ENCODE measurements at places on chromosomes 6 and 20. TPM values are rescaled to one million over a fixed set of nuclear protein-coding genes. Genes with fewer than 3 reads are reported as not detected.

DNA sequence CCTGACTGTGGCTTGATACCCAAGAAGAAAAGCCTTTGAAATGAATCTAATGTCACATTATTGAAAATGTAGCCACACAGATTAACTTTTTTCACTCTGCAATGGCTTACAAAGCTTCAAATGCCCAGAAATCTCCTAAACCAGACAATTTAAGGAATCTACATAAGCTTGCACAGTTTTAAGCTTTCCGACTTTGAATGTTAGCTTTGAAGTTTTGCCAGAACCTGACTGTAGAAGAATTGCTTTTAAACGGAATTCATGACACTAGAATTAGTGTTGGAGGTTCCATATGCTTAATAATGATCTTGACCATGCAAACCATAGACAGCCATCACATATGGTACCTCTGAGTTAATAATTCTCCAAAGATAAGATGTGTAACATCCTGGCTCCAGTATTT is 798.5 kb upstream of the EPHA7 start:
- ATAC-seq, result no peak

- no peak for ATAC-seq
Observed at GRCh38 chr6:159831373-159831679, 31.2 kb downstream of the PNLDC1 start.

GRCh38 chr6:157527471-157527907 is 146.5 kb downstream of the ZDHHC14 start:
- ATAC-seq, result peak; percentile 32

The TMEM170B gene
- 21.9 TPM for total RNA-seq

DNA sequence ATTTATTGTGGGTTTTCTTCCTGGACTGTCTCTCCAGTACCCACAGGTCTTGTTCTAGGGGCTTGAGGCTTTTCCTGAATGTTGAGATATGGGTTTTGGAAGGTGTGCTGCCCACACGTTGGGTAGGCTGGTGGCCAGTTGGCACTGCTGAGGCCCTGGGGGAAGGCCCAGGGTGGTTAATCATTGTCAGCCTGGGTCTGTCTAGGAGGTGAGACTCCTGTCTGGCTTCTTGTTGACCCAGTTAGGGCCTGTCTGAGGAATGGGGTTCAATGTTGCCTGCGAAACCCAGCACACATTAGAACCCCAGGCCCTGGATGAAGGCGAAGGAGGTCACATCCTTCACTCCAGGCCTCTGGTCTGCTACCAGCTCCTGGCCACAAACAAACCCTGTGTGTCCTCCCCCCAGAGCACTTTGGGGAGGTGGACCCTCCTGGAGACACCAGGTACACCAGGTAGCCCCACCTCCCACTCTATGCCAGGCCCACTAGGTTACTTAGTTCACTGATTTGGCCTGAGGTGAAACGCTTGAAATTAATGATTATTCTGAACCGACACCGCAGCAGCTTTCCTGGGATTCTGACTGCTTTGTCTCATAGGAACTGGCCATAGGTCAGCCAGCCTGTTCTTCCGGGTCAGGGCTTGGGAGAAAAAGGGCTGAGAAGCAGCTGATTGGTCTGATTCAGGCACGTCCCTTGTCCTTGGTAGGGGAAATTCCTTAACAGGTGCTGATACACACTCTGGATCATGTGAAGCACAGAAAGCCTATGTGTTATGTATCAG is 15.2 kb downstream of the DNMT3B start:
- ATAC-seq, result no peak

- no peak for ATAC-seq
Observed at GRCh38 chr6:94300424-94301144, 881.2 kb upstream of the EPHA7 start.

The ANKRD66 gene
- total RNA-seq, result 2.7 TPM

DNA sequence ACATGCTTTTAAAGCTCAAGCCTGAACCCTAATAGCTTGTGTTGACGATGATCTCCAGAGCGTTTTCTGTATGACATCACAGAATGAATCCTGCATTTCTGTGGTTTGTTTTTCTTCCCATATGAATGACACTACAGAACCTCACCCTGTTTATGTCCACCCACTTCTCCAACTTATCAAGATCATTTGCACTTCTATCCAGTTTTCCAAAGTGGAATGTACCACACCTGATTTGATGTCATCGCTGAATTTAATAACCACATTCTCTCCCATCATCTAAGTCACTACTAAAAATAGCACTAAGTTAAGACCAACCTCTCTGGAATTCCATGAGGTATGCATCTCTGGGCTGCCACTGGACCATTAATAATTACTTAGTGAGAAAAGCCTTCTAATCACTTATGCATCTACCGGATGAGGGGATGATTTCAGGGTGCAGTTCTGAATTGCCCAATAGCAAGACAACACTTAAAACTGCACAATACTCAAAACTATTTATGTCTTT is 33.3 kb upstream of the CITED2 start:
- ATAC-seq, result peak; percentile 71

DNA sequence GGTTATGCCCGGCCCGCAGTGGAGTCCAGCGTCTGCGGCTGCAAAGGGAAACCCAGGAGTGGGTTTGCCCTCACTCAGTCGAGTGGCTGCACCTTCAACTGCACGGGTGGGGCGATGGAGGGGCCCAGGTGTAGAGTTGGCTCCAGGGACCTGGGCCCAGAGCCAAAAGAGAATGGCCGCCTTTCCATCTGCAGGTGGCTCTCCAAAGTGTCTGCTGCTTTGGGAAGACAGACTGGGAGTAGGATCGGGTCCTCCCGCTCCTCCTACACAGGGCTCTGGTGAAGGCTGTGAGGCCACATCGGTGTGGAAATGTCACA is 80.1 kb downstream of the PTPN1 start:
- no peak for ATAC-seq

DNA sequence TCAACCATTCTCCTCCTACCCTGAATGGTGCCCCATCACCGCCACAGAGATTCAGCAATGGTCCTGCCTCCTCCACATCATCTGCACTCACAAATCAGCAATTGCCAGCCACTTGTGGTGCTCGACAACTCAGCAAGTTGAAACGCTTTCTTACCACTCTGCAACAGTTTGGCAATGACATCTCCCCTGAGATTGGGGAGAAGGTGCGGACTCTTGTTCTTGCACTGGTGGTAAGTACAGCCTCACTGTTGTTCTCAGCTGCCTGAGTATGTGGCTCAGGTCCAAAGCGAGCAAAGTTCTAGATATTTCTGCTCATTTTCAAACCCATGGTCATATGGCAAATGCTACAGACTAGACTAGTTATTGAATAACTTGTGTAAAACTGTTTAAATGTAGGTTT is 51.0 kb upstream of the C20orf144 start:
- no peak for ATAC-seq

- ATAC-seq, result no peak
Observed at GRCh38 chr6:11767458-11767857, 11.1 kb downstream of the ADTRP start.

The SGK2 gene
- total RNA-seq, result 2.0 TPM

DNA sequence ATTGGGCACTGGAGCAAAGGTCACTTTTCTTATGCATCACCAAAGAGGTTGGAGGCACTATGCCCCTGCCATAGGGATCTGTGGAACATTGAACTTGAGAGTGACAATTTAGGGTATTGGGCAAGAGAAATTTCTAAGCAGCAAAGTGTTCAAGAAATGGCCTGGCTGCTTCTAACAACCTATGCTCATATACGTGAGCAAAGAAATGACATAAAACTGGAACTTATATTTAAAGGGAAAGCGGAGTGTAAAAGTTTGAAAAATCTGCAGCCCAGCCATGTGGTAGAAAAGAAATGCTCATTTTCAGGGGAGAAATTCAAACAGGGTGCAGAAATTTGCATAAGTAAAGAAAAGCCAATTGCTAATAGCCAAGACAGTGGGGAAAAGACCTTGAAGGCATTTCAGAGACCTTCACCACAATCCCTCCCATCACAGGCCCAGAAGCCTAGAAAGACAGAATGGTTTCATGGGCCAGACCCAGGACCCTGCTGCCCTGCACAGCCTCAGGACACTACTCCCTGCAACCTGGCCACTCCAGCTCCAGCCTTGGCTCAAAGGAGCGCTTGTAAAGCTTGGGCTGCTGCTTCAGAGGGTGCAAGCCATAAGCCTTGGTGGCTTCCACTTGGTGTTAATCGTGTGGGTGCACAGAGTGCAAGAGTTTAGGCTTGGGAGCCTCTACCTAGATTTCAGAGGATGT is 24.4 kb downstream of the NCR2 start:
- no peak for ATAC-seq

The HAO1 gene
- total RNA-seq, result not detected

DNA sequence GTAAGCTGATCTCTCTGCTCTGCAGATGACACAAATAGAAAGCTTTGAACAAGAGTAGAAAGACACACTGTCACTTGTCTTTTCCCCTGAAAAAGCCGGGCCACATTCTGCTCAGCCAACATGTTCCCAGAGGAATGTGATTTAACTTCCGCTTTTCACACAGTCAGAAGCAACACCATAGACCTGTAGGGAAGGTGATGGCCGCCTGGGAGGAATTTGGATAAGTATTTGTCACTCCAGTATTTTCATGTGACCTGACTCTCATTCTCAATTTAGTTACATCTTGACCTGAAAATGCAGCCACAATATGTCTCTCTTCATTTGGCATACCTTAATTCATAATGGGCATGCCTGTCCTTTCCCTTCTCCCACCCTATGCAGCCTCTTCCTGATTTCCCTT is 2.0 kb upstream of the GRM1 start:
- ATAC-seq, result no peak

GRCh38 chr20:57241363-57241991 is 25.0 kb downstream of the BMP7 start:
- no peak for ATAC-seq

- no peak for ATAC-seq
Observed at GRCh38 chr6:100891079-100891478, 9.9 kb upstream of the ASCC3 start.

DNA sequence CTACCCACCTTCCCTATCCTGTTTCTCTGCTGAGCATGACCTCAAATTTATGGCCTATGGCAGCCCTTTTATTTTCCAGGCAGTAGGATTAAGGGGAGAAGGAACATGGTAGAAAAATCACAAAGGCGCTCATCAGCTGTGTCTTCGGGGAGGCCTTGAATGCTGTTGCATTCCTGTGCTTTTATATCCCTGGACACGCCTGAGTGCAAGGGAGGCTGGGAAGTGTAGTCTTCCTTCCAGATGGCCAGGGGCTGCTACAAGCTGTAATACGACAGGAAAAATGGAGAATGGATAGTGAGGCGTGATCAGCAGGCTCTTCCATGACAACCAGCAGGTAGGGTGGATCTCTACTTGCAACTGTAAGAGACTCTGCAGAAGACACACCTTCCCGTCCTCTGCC is 210.9 kb upstream of the GGTLC1 start:
- ATAC-seq, result peak; percentile 54

- no peak for ATAC-seq
Observed at GRCh38 chr6:37319856-37320480, 33.8 kb upstream of the RNF8 start.

DNA sequence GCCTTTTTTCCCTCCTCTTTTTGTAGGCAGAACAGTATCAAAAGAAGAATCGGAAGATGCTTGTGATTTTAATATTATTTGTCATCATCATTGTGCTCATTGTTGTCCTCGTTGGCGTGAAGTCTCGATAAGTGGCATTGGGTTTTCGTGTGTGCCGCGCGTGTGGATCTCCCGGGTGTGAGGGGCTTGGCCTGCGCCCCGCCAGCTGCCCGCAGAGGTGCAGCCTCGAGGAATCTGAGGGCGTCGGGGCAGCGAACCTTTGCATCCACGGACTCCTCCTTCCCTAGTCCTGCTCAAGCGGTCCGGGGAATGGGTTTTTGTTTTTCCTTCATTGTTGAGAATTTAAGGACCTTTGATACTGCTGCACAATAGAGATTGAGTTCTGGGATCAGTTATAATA is 16.4 kb upstream of the NPEPL1 start:
- ATAC-seq, result no peak

The ULBP1 gene
- total RNA-seq, result 5.4 TPM

The CYP24A1 gene
- total RNA-seq, result 1.1 TPM

The LY6G6F gene
- total RNA-seq, result not detected

- peak; percentile 59 for ATAC-seq
Observed at GRCh38 chr6:90490030-90490716, 96.7 kb downstream of the MAP3K7 start.

The OSTM1 gene
- total RNA-seq, result 189 TPM

DNA sequence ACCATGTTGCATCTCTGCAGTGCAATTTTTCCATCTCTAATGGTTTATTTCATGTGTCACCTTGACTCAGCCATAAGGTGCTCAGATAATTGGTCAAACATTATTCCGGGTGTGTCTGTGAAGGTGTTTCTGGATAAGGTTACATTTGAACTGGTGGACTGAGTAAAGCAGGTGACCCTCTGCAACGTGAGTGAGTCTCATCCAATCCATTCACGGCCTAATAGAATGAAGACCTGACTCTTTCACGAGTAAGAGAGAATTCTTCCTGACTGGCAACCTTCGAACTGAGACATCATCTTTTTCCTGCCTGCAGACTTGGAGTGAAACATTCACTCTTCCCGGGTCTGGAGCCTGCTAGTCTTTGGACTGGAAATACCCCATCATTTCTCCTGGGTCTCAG is 77.1 kb upstream of the SLC22A23 start:
- no peak for ATAC-seq

DNA sequence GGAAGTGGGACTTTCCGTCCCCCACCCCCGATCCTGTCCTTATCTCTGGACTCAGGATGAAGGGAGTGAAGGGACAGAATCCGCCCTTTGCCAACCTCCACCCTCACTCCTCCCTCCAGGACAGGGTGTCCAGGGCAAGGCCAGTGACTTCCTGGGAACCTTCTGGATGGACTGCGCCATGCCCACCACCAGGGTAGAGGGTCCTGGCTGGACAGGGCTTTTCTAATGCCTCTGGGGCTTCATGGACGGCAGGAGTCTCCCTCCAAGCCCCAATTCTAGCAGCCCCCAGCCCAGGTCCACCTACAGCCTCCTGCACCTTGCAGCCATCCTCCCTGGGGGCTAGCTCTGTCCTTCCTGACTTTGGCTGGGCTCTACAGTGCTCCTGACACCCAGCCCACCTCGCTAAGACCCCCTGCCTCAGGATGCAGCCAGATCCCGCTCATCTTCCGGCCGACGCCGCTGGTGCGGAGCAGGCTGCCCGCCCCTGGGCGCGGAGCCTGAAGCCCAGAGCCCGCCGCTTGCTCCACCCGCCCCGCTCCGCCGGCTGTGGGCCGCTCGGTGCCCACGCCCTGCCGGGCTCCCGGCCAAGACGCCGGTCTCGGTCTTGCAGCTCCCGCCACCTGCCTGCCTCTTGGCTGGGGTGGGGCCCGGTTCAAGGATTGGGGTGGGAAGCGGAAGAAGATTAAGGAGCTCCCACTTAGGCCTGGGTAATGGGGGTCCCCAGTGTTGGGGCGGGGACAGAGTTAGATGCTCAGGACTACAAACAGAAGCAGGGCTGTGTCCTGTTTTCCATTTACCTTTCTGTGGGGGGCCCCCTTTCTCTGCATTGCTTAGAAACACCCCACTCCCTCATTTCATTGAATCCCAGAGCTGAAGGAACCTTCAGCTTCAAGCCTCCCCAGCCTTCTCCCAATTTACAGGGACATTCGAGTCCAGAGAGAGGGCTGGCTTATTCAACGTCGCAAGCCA is 72.8 kb downstream of the MDGA1 start:
- peak; percentile 80 for ATAC-seq

- no peak for ATAC-seq
Observed at GRCh38 chr6:157840776-157841175, 17.7 kb downstream of the SNX9 start.

The PHACTR3 gene
- total RNA-seq, result 41.1 TPM
